ENCODE measurements at places on chromosomes 2 and 18.

GRCh38 chr2:15145919-15146318, 415.2 kb downstream of the NBAS start:
- DNase-seq: no peak

DNA sequence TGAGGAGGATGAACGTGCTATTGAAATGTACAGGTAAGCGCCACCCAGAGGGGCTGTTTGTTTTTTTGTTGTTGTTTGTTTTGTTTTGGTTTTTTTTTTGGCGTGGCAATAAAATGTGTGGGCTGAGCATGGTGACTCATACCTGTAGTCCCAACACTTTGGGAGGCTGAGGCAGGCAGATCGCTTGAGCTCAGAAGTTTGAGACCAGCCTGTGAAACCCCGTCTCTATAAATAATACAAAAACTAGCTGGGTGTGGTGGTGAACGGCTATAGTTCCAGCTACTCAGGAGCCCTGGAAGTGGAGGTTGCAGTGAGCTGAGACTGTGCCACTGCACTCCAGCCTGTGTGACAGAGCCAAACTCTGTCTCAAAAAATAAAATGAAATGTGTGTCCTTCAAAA, 6.2 kb downstream of the PDCL3 start:
- no peak for DNase-seq

DNA sequence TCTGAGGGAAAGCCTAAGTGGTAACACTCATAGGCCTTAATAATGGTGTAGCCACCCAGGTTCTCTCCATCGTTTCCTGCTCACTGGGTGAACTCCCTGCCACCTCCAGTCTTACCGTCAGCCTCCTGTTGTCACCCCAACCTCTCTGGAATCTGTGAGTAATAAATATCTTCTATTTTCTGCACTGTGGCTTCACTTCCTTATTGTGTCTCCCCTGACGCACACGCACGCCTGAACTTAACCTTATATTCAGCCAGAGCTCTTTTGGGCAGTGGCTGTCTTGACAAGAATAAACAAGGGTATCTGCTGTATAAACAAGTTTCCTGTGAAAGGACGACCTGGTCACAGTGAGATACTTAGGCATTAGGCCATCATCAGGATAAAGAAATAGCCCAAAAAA, 467.2 kb downstream of the SPAG16 start:
- DNase-seq: no peak

DNA sequence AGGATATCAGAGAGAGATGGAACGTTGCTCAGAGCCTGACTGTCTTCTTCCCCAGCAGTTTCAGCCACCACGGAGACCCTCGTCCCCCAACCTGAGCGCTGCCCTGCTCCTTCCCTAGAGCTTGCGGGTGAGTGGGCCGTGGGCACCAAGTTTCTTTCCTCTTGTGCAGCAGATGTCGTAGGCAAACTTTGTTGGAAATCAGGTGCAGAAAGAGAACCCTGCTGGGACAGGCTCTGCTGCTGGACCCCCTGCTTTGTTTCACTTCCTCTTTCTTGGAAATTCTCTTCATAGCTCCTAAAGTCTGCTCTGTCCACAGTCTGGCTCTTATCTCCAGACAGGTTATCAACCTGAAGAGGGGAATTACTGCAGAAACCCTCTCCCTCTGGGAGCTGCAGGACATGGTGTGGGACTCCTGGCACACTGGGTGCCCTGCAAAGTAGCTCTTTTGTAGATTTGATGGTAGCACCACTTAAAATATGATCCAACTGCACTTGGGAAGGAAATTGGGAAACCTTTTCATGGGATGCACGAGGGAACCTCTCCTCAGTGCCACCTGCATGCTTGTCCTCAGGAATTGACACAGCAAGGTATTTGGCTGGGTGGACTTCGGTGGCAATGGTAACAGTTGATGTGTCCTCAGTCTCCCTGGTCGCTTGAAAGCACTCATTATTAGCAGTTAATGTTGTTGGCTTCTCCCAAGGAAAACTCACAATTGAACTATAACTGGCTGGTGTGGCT, 92.2 kb downstream of the ALPK2 start:
- DNase-seq: no peak

- DNase-seq: no peak
Observed at GRCh38 chr2:26086155-26086637, 52.3 kb downstream of the RAB10 start.

GRCh38 chr2:188833331-188833730, 140.8 kb upstream of the COL3A1 start:
- DNase-seq: no peak

DNA sequence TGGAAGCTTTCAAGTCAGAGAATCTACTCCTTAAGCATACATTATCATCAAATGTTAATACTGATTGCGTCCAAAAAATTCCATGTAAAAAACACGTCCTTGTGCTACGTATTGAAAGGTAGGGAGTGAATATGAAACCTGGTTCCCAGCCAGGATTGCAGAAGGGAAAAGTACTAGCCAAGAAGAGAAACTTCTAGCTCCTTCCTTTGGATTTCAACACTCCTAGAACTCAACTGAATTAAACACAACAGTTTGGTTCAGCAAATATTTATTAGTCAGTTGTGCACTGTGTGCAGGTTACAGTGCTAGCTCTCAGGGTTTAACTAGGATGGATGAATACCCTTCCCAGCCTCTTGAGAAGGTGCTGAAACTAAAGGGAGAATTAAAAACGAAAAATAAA, 33.9 kb upstream of the FHL2 start:
- DNase-seq: no peak

DNA sequence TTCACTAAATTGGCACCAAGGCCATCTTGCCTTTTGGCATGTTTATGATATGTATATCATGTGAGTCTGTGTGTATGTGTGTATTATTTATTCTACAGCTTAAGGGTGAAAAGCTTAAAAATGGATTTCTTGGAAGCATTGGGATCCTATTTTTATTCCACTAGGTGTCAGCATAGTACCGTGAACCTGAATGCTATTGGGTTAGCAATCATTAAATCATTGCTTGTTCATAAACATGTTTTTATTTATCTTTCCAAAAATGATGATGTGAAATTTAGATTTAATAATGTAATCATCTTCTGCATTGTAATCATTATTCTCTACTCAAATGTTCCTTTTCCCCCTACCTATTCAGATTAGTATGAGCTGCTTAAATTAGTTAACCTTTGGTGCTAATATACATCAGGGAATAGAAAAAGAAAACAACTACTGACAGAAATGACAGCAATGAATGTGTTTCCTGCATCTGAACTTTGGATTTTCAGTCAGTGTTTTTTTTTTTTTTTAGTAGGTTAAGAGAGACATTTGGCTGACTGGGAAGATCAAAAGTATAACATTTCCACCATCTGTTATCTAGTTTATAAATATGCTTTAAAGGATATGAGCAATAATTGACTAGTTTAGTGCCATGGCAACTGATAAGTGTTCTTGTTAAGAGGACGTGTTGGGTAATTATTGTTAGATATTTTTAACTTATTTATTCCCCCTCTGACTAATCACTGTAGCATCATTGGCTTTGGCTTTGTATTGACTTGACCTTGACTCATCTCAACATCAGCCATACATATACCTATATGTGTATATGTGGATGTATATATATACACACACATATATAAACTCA, 14.1 kb upstream of the ZSWIM2 start:
- DNase-seq: no peak

GRCh38 chr2:77391119-77391518, 131.1 kb downstream of the LRRTM4 start:
- DNase-seq: no peak

GRCh38 chr2:175837046-175837445, 165.0 kb downstream of the LNPK start:
- DNase-seq: no peak

DNA sequence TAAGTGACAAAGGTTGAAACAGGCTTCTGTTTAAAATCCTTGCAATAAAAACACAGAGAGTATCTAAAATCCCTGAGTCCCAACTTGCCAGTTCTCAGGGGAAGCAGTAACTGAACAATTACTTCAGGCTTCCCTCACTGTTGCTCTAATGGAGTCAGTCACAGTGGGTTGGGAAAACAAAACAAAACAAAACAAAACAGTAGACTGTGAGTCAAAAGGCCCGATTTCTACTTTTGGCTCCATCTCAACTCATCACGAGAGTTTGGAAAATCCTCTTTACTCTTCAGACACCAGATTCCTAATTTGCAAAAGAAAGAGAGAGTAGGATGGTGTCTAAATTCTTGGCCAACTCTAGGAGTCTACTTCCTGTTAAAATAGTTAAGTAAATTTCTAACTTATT, 1.1 kb downstream of the FSHR start:
- DNase-seq: no peak

DNA sequence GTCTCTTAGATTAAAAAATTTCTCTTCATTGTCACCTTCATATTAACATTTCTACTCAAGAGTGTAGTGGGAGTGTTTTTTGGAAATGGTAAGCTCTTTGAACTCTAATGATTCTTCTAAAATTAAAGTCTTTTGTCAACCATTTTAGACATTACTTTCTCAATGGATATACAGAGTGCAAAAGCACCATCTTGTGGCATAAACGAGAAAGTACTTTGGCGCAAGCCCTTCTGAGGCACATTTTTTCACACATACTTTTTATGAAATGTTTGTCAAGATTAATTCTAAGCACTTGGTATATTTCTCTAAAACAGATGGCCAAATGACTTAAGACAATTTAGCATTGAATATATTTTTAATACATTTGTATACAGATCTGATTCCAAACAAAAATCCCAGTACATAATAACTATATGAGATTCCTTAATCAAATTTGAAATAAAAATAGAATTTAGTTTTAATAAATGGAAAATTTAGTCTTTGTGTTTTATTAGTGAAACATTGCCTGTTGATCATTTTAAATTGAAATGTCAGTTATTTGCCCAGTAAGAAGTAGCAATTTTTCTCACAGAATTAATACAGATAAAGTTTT, 63.3 kb upstream of the GALNT5 start:
- no peak for DNase-seq

Data from stimulated activated CD8-positive, alpha-beta memory T cell treated with anti-CD3 and anti-CD28 coated beads, Interleukin-7, amount 100 ng/mL, for 1 hour (primary cell).